Activated naive CD8-positive, alpha-beta T cell treated with anti-CD3 and anti-CD28 coated beads for 36 hours (primary cell): ENCODE measurements at places on chromosomes 2 and 18.

DNA sequence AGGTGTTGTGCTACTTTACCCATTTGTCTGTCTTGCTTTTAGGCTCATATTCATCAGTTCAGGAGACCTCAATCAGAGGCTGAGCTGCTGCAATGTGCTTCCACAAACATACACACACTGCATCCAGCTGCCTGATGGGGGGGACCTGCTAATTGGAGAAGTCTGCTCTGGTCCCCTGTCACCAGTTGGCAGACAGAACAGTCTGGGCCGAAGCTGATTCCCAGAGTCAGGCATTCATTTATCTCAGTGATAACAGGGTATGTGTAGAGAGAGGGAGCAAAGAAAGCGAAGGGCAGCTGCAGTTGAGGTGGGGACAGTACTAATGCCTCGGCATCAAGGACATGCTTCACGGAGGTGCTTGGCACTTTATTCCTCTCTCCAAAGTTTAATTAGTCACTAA lies 584.3 kb upstream of the PIK3C3 start:
- no peak for DNase-seq

- DNase-seq: no peak
Measured at GRCh38 chr2:15284614-15285013, 276.5 kb downstream of the NBAS start.

DNA sequence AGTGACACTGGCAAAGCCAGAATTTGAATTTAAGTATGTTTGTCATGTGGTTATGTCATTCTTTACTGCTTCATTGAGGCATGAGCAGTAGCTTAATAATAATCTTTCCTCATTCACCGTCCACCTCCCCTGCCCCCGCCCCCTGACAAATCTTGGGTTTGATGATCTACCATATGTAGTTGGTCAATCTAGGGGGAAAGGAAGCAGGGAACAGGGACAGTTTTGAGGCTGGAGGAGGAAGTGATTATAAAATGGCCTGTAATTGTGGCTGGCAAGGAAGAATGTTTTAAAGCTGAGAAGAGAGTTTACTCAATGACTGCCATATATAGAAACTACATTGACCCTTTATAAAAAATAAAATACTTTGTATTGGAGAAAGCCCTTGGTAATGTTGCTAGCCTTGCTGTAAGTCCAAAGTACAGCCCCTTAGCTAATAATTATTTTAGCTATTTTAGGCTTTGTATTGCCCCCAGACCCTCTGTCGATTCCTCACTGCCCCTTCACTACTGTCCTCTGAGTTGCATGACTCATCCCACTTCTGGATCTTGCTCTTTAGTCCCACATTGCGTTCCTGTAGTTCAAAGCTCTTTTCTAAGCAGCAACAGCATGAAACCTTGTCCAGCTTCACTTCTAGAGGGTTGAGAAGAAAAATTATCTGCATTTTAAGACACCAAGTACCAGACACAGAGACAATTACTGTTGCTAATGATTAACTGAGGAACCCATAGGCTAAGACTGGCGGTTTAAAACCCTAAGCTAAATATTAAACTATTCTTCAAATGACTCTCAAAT lies 38.4 kb downstream of the PELI1 start:
- no peak for DNase-seq

DNA sequence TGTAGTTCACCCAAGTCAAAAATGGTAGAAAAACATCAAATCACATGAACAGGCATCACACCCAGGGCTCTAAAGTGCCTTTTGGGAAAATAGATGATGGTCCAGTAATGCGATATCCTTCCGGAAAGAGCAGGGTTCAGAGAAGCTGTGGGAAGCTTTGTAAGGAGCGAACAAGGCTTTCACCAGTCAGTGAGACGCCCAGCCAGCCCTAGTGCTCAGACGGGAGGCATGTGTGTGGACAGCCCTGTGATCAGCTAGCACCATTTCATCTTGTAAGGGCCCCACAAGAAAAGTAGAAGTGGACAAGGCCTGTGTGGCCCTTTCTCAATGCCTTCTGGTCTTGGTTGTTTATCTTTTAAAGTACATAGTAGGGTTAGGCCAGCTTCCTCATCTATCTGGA lies 76.1 kb downstream of the SMIM21 start:
- no peak for DNase-seq

- DNase-seq: peak; percentile 21
Measured at GRCh38 chr18:59885579-59886163, 14.1 kb upstream of the PMAIP1 start.

DNA sequence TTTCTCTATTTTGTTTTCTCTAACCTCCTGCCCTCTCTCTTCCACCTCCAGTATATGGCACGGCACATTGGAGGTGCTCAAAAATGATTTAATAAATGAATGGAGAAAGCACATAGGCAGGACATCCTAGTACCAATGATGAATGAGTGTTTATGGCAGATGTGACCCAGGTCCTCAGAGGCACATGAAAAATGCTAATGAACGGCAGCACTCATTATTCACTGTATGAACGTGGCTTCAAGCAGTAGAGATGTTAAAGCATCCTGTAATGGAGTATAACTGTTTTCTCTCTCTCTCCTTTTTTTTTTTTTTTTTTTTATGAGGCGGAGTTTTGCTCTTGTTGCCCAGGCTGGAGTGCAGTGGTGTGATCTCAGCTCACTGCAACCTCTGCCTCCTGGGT lies 72.4 kb downstream of the MBP start:
- DNase-seq: no peak

GRCh38 chr2:18325118-18325517 lies 235.3 kb downstream of the RDH14 start:
- DNase-seq: no peak

DNA sequence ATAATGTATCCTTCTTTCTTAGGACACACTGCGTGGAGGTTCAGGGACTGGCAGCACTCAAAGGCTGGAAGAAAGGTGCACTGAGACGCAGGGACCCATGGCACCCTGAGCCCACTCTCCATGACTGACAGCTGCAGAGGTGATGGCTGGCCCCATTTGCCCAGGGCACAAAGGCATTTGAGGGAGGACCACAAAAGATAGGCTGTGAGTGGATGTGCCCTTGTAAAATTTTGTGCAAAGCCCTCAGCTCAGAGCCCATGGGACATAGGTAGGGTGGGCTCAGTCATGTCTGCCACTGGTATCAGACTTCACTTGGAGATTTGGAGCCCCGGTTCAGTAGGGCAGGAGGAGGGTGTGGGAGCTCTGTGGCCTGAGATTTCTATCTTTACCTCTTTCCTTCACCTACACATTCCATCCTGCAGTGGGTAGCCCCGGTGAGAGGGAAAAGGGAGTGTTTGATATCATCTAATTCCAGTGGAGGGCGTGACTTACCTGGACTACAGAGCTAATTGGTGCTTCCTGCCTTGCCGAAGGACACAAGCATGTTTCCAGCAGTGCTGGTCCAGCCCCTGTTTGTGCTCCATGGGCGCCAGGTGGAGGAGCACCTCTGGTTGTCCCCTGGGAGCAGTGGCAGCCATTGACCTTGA lies 312.2 kb downstream of the EN1 start:
- no peak for DNase-seq

DNA sequence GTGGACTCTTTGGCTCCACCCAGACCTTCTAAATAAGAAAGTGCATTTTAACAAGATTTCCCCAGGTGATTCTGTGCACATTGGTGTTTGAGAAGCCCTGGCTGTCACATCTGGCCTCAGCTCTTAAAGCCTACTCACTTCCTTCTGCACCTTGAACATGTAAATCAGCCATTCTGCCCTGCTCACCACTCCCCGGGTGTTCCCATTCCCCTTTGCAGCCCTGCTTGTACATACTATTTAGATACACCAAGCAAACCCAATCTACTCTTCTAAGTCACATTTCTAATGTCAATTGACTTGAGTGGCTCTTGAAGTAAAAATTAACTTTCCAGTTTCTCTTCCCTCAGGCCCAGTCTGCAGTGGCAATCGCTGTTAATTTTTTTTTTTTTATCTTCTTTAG lies 13.1 kb upstream of the SCN1A start:
- DNase-seq: no peak

DNA sequence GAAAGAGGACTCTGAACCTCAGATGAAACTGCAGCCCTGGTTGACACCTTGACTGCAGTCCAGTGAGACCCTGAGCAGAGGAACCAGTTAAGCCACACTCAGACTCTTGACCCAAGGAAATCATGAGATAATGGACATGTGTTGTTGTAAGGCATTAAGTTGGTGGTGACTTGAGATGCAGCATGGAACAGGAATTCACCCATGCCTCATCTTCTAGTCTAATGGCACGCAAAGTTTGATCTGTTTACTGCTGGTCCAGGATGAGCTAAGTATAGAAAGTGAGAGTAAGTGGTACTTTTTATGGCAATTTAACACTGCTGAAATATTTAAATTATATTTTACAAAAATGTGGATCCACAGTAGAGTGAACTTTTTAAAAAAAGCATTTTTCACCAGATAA lies 51.3 kb upstream of the LTBP1 start:
- no peak for DNase-seq

DNA sequence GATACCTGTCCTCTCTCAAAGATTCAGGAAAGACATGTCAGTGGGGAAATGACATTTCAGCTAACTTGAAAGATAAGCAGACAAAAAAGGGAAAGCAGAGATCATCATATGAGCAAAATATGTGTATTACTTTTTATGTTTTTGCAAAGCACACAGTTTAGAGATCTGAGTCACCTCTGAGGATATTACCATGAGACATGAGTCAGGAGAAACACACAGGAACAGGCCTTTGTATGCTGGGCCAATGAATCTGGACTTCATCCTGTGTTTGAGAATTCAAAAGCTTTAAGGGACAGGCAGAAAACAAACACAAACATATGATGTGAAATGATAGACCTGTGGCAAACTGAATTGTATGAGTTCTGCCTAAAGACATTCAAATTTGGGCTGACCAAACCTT lies 306.0 kb upstream of the EPC2 start:
- no peak for DNase-seq

DNA sequence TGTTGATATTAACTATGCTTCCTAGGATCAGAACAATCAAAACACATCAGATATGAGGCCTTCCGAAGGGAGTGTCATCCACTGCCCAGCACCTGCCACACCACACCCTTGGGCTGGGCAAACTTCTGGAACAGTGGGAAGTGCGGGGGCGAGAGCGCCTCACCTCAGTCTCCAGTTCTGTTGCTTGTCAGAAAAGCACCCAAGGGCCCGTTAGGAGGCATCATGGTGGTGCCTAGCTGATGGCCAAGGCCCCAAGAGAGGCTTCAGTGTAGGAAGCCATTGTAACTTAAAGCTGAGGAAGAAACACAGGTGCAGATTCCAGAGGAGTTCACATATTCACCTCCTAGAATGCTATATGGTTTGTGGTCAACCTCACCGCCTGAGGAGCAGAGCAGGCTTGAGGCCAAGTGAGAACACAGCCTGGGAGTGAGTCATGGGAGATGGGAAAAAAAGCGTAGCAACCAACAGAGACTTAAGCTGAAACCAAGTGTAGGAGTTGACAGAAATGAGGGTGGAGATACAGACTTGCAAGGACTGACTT lies 85.1 kb upstream of the ATL2 start:
- peak; percentile 68 for DNase-seq

DNA sequence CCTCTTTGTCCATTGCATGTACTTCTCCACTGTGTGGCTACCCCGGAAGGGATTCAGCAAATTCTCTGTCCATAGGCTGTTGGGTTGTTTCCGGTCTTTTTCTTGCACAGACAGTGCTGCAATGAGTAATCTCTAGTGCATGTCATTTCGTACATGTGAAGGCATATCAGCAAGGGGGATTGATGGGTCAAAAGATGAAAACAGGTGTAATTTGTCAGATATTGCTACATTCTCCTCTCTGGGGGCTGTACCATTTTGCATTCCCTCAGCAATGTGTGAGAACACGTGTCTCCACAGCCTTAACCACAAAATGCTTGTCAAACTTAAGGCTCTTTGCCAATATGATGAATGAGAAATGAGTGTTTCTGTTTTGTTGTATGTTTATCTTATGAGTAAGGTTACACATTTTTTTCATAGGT lies 60.5 kb downstream of the KLHL29 start:
- no peak for DNase-seq

- DNase-seq: no peak
Measured at GRCh38 chr2:99615247-99615771, 125.5 kb upstream of the REV1 start.

DNA sequence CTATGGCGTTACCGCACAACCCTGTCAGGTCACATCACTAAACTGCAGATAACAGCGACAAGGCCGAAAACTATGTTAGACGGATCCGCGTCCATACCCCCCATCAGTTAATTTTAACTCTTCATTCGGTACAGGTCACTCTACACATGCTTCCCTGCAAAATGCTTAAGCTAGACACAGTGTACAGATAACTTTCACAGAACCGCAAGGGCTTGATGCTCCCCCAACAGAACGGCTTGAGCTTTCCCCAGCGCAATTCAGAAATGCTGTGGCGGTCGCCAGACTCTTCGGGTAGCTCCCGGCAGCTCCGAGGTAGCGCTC lies 283 bp upstream of the RBBP8 start:
- DNase-seq: no peak

DNA sequence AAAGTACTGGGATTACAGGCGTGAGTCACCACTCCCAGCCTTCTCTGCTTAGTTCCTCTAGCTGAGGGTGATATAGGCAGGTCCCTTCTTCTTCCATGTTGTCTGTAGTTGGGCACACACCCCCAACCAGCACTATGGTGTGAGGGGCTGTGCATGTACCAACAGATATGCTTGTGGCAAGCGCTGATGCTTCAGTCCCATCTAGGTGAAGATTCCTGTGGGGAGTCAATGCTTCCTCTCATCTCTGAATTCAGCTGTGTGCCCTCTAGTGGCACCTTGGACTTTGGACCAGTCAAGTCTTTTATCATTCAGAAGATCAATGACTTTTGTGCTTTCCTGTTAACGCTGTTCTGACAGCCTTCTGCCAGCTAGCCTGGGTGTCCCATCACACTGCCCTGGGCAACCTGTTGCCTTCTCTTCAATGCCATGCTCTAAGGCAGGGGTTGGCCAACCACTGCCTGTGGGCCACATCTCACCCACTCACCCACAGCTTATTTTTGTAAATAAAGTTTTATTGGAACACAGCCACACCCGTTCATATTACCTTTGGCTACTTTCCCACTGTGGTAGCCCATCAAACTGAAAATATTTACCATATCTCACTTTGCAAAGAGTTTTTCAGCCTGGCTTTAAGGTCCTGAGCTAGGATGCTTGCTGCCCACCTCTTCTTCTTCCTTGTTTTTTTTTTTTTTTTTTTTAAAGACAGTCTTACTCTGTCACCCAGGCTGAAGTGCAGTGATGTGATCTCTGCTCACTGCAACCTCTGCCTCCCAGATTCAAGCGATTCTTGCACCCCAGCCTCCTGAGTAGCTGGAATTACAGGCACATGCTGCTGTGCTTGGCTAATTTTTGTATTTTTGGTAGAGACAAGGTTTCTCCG lies 51.0 kb downstream of the NPAS2 start:
- no peak for DNase-seq

GRCh38 chr18:45871431-45872084 lies 46.1 kb downstream of the SIGLEC15 start:
- no peak for DNase-seq

DNA sequence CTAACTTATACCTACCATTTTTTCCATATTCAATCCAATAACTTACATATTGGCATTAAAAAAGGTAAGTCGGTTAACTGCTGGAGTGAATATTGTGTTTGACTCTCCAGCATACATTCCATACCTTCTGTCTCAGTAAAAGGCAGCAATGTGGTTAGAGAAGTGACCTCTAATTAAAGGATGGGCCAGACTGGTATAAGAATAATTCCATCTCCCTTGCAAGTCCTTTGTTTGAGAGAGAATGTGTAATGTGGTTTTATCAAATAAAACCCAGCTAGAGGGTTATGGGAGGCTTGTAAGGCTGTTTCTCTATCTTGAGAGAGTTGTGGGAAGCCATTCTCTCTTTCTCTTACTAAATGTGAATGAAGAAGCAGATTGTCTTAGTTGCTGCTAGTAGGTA lies 289.3 kb upstream of the TCF4 start:
- DNase-seq: no peak

- DNase-seq: no peak
Measured at GRCh38 chr2:147756069-147756468, 88.8 kb upstream of the ACVR2A start.
